Fibroblast of villous mesenchyme (primary cell): ENCODE measurements at places on chromosomes 11 and 22.

- no peak for DNase-seq
These were observed 4.7 kb downstream of the STX3 start for GRCh38 chr11:59759900-59760299.

DNA sequence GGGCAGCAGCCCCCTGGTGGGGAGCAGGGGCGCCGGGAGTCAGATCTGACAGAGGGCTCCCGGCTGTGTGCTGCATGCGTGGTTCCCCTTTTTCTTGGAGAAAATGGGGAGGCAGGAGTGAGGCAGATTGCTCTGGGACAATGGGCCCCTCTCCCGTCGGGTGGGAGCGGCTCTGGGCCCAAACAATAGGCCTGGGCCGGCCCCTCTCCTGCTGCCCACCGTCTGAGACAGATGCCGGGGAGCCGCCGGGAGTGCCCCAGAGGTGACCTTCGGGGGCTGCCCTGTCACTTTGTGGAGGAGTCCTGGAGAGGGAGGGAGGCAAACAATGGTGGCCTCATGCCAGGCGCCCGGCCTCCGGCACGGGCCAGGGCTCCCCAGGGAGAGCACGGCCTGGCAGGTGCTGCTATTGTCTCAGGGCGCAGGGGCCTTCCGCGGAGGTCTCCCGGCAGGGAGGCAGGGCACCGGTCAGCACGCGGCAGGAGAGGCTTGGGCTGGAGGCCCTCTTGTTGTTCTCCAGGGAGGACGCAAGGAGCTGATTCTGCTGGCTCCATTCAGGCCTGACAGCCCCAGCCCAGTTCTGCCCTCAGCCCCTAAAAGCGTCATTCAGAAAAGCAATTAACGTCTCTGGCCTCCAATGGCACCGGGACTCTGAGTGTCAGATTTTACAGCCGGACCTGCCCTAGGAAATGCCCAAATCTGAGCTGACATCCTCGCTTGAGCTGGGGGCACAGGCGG lies 44.8 kb downstream of the SMIM38 start:
- no peak for DNase-seq

DNA sequence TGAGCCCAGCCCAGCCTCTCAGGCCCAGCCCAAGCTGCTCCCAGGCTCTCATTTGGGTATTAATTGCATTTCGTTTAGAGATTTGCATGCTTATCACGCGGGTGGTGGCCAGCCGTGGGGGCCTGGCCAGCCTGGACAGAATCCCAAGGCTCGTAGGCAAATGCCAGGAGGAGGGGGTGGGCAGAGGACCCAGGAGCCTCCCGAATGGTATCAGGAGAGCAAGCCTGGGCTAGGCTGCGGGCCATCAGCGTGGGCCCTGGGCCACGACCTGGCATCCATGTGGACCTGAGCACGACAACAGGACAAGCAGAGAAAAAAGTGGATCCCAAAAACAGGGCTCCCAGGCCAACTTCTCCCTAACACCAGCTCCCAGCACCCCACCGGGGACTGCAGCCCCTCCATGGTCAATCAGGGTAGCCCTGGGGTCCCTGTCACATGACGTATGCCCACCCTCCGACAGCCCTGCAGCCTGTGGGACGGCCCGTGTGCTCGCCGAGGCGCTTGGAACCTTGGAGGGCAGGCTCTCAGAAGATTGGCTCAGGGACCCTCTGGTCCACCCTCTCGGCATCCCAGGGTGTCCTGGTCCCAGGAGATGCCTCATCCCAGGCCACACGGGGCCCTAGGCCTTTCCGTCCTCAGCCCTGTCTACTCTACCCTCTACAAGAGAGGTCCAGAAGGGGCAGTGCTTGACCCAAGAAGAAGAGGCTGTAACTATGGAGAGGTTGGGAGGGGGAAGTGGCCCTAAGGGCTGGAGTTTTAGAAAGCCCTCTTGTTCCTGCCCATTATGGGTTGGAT lies 8.8 kb downstream of the ASCL2 start:
- DNase-seq, result no peak

GRCh38 chr11:130840679-130841078 lies 75.6 kb downstream of the SNX19 start:
- peak; percentile 30 for DNase-seq

GRCh38 chr11:72238040-72238450 lies 5.9 kb downstream of the PHOX2A start:
- peak; percentile 62 for DNase-seq

GRCh38 chr11:33713151-33713855 lies 12.7 kb upstream of the C11orf91 start:
- no peak for DNase-seq

- peak; percentile 79 for DNase-seq
These were observed 31.6 kb upstream of the ACCSL start for GRCh38 chr11:44016131-44016530.

- DNase-seq, result no peak
These were observed 48.1 kb upstream of the SPATA19 start for GRCh38 chr11:133893381-133893780.

DNA sequence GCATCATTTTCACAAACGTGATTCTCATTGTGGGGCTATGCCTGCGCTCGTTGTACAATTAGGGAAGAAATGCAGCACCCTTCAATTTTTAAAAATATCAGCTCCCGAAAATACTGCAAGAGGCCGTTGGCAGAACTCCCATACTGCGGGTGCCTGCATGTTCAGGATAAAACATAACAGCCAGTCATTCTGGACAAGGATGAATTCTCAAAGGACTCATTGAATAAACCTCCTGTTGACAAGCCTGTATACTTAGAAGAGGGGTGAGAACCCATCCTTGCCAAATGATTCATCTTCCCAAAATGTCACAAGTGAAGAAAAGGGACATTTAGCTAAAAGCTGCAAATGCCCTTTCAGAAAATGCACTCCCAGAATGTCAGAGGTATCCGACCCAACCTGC lies 141.9 kb downstream of the CSNK2A3 start:
- no peak for DNase-seq

- DNase-seq, result no peak
These were observed 4.2 kb downstream of the SCGB1C1 start for GRCh38 chr11:196786-197731.

DNA sequence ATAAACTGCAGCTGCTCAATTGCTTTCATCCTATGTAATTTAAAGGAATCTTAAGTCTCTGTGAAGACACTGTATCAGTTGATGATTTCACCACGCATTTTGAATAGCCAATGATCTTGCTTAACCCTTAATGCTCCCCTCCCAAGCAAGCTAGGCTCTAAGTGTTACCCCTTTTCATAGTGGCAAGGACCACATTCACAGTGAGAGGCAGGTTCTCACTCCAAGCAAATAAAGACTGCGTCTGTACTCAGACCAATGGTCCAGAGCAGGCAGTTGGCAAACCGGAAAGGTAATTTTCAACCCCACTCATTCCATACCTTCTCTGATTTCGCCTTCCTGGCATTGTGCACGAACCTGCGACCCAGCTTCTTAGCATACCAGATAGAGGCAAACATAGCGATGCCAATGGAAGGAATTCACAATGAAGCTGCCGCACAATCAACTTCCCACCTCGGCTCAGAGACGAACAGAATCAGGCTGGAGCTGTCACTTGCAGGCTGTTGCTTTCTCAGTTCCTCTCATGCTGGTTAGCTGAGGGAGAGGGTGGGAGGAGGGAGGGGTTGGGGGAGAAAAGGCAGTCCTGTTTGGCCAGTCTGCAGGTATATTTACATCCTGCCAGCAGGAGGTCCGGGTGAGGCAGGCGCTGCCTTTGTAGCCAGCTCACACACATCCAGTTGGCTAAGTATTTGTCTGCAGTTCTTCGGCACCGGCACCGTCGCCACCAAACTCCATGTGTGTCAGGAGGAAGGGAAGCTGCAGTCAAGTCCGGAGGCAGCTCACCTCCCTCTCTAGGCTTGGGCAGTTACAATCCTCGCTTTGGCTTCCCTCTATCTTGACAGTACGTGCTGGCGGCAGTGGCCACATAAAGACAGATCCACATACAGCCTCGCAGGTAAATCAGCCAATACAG lies 1151.2 kb upstream of the CCDC90B start:
- DNase-seq, result no peak

GRCh38 chr11:92257536-92257935 lies 32.9 kb downstream of the FAT3 start:
- DNase-seq, result peak; percentile 6

GRCh38 chr22:29112121-29112520 lies 39.3 kb downstream of the KREMEN1 start:
- no peak for DNase-seq

DNA sequence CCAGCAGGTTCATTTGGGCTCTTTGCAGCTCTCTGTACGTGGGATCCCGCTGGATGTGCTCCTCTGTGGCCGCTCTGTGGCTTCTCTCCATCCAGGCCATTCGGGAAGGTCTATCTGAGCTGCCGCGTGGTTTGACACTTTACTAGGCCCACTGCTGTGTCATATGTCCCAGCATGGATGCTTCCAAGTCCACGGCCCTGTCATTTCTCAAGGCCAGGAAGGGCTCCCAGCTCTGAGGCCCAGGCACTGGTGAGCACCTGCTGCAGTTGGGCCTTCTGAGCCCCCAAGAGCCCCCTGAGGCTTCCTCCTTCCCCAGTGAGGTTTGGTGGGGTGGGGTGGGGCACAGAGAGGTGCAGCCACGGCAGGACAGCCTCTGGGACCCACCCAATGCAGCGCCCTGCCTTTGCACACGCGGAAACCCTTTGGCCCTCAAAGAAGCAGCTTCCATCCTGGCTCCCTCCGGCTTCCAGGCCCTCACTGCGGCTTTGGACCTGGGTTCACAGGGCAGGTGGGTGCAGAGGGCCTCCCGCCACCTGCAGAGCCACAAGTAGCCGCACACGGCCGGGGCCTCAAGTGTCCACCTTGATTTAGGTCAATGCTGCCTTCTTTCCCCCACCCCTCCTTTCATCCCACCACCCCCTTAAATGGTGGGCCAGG lies 44.5 kb upstream of the FGF3 start:
- DNase-seq, result no peak

DNA sequence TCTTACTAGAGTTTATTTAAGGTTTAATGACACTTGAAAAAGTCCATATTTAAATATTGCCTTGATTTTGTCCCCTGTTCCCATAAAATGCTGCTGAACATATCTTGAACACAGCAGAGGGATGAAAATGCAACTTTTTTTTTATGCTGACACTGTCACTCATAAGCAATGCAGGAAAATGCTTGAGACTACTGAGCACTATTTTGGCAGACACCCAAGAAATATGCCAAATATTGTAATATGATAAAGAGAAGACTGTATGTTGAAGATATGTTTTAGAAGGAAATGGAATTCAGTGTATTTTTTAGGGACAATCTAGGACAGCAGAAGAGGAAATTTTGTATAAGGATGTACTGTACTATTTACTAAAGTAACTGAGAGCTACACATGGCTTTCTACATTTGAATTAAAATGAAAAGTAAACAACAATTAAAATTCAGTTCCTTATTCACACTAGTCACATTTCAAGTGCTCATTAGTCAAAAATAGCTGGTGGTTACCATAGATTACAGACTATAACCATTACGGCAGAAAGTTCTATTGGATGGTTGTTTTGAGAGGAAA lies 58.6 kb downstream of the LRRC4C start:
- no peak for DNase-seq

- DNase-seq, result no peak
These were observed 20.9 kb downstream of the PRG3 start for GRCh38 chr11:57359896-57360690.

GRCh38 chr22:44894321-44894720 lies 115.5 kb downstream of the PHF21B start:
- no peak for DNase-seq

DNA sequence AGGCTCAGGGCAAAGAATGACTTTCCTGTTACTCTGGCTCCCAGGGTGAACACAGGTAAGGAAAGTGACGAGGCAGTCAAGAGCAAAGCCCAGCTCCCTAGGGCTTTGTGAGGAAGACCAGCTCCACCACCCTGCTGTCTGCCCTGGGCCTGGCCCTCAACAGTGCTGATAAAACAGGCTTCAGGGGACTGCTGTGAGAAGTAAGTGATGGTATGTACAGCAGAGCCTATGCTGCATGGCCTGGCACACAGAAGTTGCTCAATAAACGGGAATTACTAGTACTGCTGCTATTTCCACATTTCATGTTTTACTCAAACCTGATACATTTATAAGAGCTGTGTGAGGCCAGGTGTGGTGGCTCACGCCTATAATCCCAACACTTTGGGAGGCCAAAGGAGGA lies 50.3 kb downstream of the MICAL3 start:
- peak; percentile 66 for DNase-seq

GRCh38 chr11:18324381-18324780 lies 2.0 kb downstream of the GTF2H1 start:
- DNase-seq, result no peak

DNA sequence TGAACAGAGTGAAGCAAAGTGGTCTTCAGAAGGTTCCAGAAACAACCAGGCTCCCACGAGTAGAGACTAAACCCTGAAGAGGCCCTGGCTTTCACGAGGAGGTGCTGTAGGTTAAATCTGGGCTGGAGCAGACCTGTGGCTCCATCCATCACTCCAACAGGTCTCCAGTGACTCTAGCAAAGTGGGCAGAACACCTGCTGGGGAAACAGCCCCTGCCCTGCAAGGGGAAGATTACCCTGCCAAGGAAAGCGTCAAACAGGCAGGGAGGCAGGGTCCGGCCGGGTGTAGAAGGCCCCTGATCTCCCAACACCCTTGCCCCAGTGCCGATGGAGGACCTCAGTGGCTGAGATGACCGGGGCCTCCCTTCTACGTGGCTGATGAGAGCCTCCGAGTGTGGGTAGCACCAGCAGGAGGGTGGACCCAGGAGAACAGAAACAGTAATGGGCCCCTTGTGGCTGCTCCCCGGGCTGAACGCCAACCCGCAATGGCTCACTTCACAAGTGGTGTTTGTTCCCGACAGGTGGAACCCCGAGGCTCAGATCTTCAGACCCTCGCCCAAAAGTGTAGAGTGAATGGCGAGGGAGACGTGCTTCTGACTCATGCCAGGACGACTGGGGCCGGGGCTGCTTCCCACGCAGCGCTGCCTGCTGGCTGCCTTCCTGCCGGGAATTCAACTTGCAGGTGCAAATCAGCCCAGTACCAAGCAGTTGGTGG lies 112.0 kb downstream of the SHANK2 start:
- no peak for DNase-seq

GRCh38 chr11:134037046-134037908 lies 31.6 kb upstream of the JAM3 start:
- DNase-seq, result peak; percentile 86

DNA sequence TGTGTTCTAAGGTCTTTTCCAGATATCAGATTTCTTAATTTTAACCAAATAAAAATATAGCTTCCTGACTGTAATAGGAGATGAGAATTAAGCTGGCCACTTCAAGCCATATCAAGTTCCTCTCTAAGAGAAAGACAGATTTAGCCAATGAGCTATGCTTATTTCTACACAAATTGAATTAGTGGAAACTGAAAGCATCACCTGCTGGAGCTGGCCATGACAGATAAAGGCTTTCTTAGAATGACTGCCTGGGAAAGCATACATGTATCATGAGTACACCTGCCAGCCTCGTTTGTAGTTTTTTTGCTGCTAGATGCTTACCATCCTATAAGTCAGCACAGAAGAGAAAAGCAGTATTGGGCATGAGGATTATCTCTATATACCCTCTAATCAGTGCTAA lies 53.5 kb upstream of the DBX1 start:
- no peak for DNase-seq

- peak; percentile 68 for DNase-seq
These were observed at the start of gene ARHGAP20 for GRCh38 chr11:110711776-110712658. ARHGAP20 (minus strand) TSS chr11:110712437; CDS start chr11:110712231, 206 bp downstream.
